G401 (cell line): ENCODE measurements at places on chromosomes 5 and 9. TPM values are rescaled to one million over a fixed set of nuclear protein-coding genes. Genes with fewer than 3 reads are reported as not detected.

DNA sequence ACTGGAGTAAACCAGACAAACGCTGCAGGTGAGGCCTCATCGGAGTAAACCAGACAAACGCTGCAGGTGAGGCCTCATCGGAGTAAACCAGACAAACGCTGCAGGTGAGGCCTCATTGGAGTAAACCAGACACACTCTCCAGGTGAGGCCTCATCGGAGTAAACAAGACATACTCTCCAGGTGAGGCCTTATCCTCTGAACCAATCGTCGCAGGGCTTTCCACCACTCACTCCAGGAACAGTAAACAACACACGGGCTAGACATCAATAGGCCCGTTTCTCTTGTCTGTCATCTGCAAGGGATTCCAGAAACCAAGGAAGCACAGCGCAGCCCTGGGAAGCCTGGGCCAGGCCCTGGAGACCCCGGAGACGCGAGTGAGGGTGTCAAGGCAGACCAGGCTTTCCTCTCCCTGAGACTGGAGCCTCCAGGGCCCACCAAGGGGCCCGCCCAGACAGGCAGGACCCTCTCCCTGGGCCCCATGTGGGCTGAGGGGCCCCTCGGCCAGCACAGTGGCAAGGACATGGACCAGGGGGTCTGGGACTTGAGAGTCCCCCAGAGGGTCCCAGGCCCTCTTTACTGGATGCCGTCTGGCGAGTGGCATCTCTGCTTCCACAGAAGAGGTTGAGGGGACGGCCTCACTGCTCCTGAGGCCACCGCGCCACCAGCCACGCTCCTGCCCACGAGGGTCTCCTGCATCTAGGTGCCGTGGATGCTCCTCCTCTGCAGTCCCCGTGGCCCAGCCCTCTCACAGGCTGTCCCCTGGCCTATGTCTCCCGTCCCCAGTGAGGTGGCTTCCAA lies 26.4 kb upstream of the NSMF start:
- DNase-seq = no peak

DNA sequence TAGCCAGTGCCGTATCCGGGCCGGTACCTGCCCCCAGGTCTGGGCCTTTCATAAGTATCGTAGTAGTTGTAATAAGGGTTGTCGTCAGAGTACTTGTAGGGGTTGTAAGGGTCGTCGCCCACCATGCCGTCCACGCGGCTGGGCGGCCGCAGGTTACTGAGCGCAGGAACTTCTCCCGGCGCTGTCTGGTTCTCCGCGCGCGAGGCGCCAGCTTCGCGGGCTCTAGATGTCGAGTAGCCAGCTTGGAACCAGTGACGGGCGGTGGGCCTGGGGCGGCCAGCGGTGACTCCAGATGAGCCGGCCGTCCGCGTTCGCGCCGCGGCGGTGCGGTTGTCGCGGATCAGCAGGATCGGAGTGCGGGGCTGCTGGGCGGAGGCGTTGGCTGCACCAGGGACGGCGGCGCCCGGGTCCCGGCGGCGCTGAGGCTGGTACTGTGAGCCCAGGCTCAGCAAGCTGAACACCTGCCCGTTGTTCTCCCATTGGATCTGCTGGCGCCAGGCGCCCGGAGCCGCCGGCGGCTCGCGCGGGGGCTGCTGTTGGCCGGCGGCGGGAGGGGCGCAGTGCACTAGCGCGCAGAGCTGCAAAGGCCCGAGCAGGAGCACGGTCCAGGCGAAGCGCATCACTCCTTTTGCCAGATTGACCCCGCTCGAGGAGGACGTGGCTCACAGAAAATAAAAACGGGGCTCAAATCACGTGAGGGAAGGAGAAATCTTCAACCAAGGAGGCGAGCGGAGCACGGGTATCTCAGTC lies 518 bp downstream of the LOX start:
- DNase-seq = peak; percentile 18

- DNase-seq = no peak
Observed at GRCh38 chr5:133118741-133119140, 66.9 kb downstream of the HSPA4 start.

GRCh38 chr5:74130155-74130897 lies 504.3 kb downstream of the ARHGEF28 start:
- DNase-seq = peak; percentile 85

The SNAPC4 gene
- total RNA-seq = 12.4 and 17.2 TPM in 2 replicates
